NCI-H1048 (cell line): ENCODE measurements at places on chromosomes 5 and 9.

DNA sequence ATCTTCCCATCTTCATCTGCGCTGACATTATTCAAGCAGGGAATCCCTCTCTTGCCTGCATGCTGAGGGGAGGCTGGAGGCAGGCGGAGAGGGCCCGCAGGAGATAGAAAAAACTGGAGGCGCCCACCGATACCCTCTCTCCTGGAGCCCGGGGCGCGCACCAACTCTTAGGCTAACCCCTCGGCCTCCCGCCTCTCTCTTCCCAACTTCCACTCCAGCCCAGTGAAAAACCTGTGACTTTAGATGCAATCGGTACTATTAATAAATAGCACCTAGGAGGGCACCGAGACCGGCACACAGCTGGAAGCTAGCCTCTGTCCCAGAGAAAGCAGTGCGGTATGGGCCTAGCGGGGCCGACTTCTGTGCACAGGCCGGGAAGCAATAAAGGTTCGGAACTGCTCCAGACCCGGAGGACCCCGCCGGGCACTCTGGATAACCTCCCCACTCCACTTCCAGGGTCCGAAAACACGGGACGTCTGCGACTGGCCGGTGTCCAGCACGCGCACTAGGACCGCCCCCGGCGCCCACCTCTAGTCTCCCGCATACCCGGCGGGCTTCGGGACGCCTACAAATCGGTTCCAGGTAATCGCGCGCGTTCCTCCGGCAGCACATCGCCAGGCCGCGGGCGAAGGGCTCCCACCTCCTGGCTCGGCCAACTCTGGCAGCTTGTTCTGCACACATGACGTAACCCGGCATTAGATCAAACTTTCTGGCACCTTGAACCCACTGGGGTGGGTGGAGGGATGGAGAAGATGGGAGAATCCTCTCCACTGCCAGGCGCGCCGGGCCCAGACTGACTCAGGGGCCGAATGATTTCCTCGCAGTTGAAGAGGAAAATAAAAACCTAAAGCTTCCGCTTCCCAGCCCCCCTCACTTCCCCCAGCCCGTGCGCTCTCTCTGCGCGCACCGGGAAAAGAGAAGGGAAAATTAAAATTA, 1.4 kb downstream of the EFNA5 start:
- no peak for DNase-seq

DNA sequence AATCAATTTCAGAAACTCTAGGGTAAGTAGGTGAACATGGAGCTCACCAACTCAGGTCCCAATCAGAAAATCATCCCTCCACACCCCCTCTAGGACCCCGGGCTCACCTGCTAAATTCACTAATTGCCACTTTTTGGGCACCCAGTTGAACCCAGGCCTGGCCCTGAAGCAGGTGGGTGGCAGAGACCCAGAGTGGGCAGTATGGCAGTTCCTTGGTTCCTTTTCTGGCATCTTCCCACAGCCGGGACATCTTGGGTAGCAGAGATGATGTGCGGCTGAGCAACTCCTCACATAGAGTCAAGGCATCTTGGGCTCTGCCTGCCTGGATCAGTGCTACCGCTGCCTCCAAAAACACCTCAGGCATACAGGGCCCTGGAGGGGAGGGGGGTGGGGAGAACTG, 2.9 kb upstream of the VCP start:
- no peak for DNase-seq

DNA sequence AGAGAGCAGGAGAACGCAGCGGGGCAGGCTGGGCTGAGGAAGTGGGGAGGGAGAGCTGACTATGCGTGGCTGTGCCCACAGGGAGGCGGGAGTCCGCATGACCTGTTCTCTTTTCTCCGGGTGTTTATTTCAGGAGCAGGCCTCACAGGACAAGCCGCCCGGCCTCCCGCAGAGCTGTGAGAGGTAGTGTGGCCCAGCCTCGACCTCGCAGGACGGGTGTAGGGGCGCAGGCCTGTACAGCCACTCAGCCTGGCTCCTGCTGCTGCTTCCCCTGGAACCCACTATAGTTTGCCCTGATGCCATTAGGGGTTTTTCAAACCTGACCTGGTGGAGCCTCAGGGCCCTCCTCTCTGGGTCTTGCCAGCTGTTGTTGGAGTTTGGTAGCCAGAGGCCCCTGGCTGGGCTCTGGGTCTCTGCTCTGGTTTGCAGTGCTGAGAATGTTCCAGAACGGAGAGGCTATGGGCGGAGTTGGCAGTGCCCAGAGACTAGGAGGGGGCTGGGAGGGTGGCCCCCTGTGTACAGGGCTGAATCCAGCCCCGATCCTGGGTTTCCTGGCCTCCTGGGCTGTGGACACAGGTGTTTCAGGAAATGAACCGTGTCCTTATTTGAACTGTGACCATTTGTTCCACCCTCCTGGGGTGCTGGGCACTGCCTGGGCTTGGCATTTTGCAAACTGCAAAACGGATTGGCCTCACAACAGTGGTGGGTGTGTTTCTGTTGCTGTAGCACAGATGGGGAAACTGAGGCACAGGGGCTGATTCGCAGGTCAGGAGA, 78.8 kb downstream of the WNK2 start:
- no peak for DNase-seq

- no peak for DNase-seq
Measured at GRCh38 chr9:110104261-110104809, 103.6 kb downstream of the C9orf152 start.

DNA sequence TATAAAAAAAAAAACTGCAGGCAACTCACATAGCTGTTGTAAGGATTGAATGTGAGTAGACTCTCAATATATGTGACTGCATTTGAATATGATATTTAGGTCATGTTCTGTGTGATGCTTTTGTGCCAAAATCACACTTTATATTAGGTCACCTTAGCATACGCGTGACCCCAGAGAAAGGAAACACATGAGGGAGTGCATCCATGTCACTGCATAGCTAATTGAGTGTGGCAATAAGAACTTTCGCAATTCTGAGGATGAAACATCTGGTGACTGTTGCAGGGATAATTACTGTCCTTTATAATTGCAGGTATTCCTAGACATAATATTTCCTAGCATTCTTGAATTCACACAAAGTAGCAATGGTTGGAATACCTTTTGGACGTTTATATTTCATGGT, 459.5 kb upstream of the KLF4 start:
- DNase-seq = no peak

DNA sequence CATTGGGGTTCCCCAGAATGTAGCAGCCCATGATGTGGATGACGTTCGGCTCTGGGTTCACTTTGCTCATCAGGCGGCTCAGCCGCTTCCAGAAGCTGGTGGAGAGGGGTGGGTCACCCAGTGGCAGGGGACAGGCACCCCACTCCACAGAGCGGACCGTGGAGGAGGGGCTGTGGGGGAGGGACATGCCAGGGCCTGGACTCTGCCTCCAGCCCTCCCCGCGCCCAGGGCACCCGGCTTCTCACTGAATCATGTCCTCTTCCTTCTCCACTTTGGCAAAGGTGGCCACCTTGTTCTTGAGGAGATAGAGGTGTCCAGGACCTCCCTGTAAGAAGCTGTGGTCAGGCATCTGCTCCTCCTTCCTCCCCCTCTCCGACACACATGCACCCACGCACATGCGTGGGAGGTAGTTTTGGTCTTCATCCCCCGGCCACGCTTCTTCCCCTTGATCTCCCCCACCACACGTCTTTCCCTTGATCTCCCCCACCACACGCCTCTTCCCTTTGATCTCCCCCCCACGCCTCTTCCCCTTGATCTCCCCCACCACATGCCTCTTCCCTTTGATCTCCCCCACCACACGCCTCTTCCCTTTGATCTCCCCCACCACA, 8.9 kb upstream of the ENTPD8 start:
- no peak for DNase-seq

- no peak for DNase-seq
Measured at GRCh38 chr5:102596113-102596512, 97.3 kb upstream of the SLCO6A1 start.

GRCh38 chr9:113302792-113303418, at the start of gene RNF183:
Gene RNF183 (minus strand): TSS chr9:113303376. CDS start chr9:113298184, 5,192 bp downstream.
- DNase-seq = no peak

DNA sequence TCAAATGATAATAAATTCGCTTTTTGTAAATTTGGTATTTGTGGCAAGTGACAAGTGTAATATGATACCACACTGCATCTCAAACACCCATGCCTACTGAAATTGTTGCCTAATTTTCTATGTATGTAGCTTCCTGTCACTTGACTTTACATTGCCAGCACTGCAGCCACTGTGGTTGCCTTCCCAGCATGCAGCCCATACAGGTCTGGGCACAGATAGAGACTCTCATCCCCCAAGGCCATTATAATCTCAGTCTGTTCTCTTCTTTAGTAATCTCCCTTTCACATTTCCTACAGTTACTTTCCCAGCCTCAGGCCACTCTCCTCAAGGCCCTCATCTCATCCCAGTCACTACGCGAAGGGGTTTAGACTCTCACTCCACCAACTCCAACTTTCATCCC, 1200.6 kb downstream of the PTPRD start:
- DNase-seq = no peak

GRCh38 chr5:141245250-141245717, at the start of gene PCDHB15:
Gene PCDHB15 (plus strand): TSS chr5:141245395. CDS start chr5:141245579, 184 bp downstream.
- DNase-seq = no peak

GRCh38 chr5:107572715-107573368, 97.9 kb downstream of the EFNA5 start:
- DNase-seq = no peak

DNA sequence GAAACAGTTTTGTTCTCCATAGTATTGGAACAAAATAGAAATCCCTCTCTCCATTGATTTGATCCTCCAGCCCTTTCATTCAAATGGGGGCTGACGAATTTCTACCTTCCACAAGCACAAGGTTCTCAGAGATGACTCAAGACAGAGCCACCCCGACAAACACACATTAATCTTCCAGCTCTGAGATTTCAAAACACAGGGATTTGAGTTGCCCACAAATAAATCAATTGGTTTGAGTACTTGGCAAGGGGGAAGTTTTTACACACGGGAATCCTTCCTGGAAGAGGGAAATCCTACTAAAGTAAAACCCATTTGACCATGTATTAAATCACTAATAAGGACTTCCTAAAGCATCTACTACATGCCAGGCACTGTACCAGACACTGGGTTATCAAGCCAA, 5.4 kb downstream of the ADRA1B start:
- no peak for DNase-seq

- DNase-seq = no peak
Measured at GRCh38 chr5:14810282-14810681, 61.3 kb downstream of the ANKH start.
